ENCODE measurements at places on chromosomes 4 and X.

DNA sequence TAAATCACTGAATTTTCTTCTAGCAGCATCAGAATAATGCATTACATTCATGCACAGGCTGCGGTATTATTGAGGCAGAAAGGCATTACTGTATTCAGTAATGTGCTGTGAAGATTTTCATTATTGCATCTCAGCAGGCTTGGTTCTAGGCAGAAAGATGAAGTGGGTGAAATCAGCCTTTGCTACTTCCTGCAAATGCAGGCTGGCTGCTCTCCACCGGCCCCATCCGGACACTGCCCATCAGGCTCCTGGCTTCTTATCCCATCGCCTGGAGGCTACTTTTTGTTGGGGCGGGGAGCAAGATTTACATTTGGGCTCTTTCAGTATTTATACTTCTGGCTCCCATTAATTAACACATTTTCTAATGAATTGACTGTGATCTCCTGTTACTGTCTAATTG is 117.8 kb downstream of the FRAS1 start:
- no peak for DNase-seq

GRCh38 chr4:1684506-1685234 is 557 bp upstream of the FAM53A start:
- no peak for DNase-seq

DNA sequence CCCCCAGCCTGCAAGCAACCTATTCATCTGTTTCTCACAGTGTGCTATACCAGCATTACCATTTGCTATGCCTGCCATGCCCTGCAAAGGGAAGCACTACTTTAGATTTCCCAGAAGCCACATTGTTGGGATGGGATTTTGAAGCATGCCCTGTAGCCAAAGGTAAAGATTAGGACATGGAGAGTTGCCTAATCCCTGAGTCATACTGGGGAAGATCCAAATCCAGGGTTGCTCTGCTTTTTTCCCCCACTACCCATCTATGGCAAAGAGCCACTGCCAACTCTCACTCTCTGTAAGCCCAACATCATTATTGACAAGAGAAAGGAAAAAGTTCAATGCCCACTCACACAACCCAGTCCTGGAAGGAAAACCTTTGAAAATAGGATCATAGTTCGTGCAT is 36.7 kb upstream of the TMEM164 start:
- no peak for DNase-seq

DNA sequence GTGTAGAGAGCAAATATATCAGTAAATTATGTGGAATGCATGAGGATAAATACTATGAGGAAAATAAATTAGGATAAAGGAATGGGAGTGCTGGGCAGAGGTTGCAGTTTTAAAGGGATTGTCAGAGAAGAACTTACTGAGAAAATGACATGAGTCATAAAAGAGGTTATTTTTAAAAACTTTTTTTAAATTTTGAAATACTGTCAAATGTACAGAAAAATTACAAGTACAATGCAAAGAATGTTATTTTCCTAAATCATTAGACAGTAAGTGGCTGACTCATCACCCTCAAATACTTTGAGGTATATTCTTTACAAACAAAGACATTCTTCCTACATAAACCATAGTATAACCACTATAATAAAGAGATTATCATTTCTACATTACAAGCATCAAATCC is 29.8 kb upstream of the H2AZ1 start:
- no peak for DNase-seq
